ENCODE measurements at places on chromosomes 11 and 22. TPM values are rescaled to one million over a fixed set of nuclear protein-coding genes. Genes with fewer than 3 reads are reported as not detected.

DNA sequence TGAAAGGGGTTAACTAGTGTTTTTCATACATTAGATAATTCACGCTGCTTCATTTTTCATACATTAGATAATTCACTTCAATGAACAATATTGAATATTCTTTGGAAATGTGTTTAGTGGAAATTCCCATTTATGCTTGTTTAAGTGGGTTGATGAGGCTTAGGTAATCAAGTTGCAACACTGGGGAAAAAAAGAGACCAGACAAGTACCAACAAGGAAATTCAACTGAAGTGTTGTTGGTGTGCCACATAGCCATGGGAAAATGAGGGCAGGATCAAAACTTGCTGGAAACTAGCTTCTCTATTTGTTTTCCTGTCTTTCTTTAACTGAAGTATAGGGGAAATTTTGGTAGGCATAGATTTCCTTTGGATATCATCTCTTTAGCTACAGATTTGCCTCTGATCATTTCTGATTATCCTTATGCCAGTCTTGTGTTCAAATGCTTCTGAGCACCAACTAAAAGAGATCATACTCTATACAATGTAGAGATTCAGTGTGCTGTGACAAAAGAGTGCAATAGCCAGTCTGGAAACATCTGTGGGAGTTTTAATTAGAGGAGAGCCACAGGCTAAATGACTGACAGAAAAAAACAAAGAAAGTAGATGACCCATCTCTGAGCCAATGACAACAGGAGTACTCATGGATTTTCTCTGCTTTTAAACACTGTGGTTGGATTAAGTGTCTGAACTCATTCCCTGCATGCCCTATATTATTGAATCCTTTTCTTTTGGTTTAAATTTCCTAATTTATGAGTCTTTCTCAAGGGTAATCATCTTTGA, 67.6 kb upstream of the CTSC start:
- H3K4me1 ChIP-seq, result no peaks in the 10 kb centered on the region
- no peaks in the 10 kb centered on the region for H3K36me3 ChIP-seq

- no peaks in the 10 kb centered on the region for H3K36me3 ChIP-seq
- H3K4me1 ChIP-seq, result no peaks in the 10 kb centered on the region
- no peak overlapping the region for H3K27ac ChIP-seq
- DNase-seq, result peak; percentile 43
Measured at GRCh38 chr11:134518616-134519389, 106.8 kb upstream of the B3GAT1 start.

The PCNX3 gene
- 32.9 TPM for total RNA-seq

- H3K27me3 ChIP-seq, result no peaks in the 10 kb centered on the region
- no peaks in the 10 kb centered on the region for H3K36me3 ChIP-seq
- no peak for DNase-seq
- H3K27ac ChIP-seq, result no peak overlapping the region
- H3K4me1 ChIP-seq, result no peaks in the 10 kb centered on the region
Measured at GRCh38 chr11:10499452-10499851, 41.5 kb downstream of the RNF141 start.

DNA sequence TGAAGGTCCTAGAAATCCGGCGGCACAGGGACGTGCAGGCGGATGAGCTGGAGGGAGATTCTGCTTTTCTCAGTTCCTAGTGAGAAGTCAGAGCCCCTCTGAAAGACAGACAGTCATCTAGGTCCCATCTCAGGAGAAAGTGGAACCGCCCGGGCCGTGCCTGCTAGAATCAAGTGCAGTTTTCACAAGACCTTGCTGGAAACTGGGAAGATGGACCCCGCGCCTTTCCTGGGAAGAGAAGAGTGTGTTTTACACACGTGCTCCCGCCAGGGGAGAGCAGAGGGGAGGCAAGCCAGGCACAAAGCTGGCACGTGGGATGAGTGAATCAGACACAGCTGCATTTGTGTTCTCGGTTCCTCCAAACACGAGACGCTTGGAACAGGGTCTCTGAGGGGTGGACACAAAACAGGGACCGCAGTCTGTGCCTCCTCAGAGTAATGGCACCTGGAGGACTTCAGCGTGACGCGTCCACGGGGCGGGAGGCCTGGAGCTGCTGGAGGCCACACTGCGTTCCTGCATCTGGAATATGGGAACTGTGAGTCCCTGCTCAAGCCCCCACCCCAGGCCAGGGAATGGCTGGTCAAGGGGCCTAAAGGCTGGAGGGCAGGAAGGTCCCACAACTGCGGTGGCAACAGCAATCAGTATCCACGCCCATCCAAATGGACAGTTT, 218.3 kb downstream of the BRD1 start:
- H3K4me1 ChIP-seq, result no peaks in the 10 kb centered on the region
- peak; percentile 32 for DNase-seq
- H3K27ac ChIP-seq, result no peak overlapping the region

The OPCML gene
- not detected for total RNA-seq

- H3K27ac ChIP-seq, result no peak overlapping the region
- no peaks in the 10 kb centered on the region for H3K4me1 ChIP-seq
- H3K27me3 ChIP-seq, result no peaks in the 10 kb centered on the region
- no peaks in the 10 kb centered on the region for H3K36me3 ChIP-seq
Measured at GRCh38 chr11:74069146-74070046, 60.5 kb upstream of the UCP3 start.

The TRAPPC4 gene
- 44.0 TPM for total RNA-seq

DNA sequence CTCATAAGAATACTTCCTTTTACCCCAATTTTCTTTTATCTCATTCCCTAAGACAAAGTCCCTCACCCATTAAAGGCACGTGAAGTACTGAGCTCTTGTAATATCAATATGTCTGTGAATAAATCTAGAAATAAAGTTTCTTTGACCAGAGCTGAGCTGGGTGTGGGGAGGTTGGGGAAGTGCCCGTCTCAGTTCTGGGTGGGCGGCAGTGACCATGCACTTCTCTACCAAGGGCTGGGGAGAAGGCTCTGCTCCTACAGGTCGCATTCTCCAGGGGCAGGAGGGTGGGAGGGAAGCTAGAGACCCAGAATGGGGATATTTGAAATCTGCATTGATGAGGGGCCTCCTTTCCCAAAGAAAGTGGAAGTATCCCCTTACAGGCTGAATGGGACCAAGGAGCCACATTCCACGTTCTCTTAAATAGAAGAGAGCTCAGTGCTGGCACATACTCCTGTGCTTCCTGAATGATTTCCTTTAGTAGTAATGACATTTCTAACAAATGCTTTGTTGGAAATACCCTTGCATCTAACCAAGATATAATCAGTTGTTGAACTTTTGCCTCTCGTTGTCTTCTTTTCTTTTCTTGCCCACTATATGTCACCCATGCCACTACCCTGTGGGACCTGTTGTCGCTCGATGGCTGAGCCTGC, 16.1 kb downstream of the RBX1 start:
- peaks cover 44% of the 10 kb centered on the region for H3K36me3 ChIP-seq
- H3K4me1 ChIP-seq, result no peaks in the 10 kb centered on the region
- H3K4me3 ChIP-seq, result no peak overlapping the region

DNA sequence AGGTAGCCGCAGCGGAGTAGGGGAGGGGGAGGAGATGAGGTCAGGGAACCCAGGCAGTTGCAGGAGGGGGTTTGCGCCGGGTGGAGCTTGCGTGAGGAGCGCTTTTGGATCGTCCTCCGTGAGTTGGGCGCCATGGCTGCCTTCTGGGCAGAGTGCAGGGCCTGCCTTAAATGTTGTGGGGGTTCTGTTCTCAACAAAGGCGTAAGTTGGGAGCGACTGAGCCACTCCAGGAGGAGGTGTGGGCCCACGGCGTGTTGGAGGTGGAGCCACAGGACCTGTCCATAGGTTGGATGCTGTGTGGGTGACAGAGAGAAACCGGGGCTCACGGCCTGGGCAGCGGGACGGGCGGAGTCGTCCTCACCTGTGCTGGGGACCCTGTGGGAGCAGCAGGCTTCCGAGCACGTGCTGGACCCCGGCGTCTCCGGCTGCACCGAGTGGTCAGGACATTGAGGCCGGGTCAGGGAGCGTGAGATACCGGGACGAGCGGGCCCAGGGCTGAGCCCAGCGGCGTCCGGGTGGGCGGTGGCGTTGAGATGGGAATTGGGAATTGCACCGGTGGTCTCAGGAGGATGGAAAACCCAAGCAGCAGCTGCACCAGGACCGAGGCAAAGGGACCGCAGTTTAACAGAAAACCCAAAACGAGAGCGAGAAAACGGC, 977 bp upstream of the PGGHG start:
- peak overlapping the region; percentile 68 for H3K4me3 ChIP-seq
- no peaks in the 10 kb centered on the region for H3K4me1 ChIP-seq
- DNase-seq, result peak; percentile 66
- H3K27me3 ChIP-seq, result no peaks in the 10 kb centered on the region
- peak overlapping the region; percentile 85 for H3K27ac ChIP-seq
- H3K36me3 ChIP-seq, result no peaks in the 10 kb centered on the region

The CTSW gene
- total RNA-seq, result 0.49 TPM

DNA sequence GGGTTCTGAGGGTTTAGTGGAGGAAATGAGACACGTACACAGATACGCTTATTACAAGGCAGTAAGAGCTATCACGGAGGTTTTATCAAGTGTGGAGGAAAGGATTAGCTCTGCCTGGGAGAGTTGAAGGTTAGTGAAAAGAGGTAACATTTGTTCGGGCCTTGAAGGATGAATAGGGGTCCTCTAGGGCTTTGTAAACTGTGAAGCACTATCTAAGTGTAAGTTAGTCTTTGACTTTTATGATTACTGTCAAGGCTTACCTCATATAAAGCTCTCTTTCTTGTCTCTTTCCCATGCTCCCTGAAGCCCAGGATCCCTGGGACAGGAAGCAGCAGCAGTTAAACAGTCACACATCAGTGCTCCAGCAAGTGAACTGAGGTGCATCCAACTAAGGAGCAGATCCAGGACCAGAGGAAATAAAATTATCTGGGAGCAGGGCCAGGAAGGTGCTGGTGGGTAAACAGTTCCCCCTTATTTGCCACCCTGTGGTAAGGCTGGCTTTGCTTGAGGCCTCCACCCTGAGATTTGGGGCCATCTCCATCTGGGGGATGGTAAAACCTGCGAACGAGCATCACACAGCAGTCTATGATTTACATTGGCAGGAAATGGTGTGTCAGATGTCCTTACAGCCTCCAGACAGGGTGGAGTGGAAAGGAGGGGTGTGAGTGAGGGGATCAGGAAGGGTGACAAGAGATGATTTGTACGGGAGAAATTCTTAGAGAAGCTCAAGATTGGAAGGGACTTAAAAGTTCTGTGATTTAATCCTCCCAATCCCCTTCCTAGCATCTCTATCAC, 27.2 kb downstream of the GVQW3 start:
- no peak for DNase-seq
- H3K4me1 ChIP-seq, result no peaks in the 10 kb centered on the region
- H3K27me3 ChIP-seq, result no peaks in the 10 kb centered on the region
- H3K36me3 ChIP-seq, result no peaks in the 10 kb centered on the region
- no peak overlapping the region for H3K4me3 ChIP-seq
- H3K27ac ChIP-seq, result no peak overlapping the region
